CD8-positive, alpha-beta T cell (primary cell): ENCODE measurements at places on chromosomes 3 and 15.

GRCh38 chr3:26614006-26614685, 8.4 kb upstream of the LRRC3B start:
- DNase-seq = no peak

DNA sequence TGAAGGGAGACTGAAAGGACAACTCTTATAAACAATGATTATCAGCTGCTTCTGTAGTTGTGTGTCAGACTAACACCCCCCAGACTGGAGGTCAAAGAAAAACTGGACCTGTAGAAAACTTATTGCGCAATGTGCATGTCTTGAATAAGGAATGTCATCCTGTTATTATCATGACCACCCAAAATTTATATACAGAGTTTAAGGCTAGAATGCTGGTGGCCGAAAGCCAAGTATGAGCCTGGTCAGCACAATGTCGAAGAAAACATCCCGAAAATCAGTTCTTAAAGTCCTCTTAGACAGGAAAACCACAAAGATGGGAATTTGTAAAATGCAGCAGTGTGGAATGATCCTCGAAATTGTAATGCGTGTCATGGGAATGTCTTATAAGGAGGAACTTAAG, 29.3 kb downstream of the RFTN1 start:
- DNase-seq = no peak

- no peak for DNase-seq
These were observed 3.3 kb downstream of the C15orf61 start for GRCh38 chr15:67524235-67524634.

GRCh38 chr3:69282181-69282580, 103.7 kb downstream of the FRMD4B start:
- DNase-seq = peak; percentile 25

DNA sequence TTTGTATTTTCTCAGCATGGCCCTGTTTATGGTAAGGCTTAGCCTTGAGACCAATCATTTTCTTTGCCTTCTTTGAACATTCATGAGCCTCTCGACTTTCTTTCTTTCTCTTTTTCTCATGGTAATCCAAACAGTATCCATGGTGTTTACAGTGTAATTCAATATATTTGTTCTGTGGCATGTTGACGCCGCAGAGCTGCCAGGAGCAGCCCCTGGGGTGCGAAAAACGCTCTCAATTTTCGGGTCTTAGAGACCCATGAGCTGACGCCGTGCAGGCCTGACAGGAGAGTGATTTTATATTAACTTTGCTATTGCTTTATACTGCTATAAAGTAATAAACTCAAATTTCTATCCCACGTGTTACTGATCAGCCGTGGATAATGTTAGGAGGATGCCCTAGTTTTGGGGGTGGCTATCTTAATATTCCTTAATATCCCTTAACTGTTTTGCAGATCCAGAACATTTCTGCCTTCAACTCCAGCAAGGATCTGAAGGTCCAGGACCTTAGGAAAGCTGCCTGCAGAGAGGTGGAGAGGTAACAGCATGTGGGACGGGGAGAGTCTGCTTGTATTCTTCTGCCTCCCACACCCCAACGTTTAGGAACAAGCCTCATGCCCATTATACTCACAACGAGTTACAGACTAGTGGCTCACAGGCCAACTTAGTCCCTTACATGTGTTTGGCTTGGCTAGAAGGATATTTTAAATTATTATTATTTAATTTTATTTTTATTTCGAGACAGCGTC, 29.3 kb upstream of the MYO1E start:
- no peak for DNase-seq

- DNase-seq = no peak
These were observed 212.2 kb upstream of the LRRN1 start for GRCh38 chr3:3586843-3587646.

DNA sequence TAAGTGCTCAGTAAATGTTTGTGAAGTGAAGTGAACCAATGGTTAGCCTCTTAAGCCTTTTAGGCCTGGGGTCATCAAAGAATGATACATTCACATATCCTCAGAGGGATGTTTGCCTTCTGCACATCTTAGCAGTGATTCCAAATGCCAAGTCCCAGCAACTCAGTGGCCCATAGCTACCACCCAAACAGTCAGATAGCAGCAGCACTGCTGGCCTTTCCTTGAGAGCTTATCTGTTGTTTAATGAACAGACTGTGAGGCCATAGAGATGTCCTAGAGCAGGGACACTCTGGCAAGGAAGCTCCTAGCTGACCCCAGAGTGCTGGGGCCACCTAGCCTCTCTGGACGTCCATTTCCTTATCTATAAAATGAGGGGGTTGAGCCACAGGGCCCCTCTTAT, 86.8 kb downstream of the CYP19A1 start:
- DNase-seq = no peak

DNA sequence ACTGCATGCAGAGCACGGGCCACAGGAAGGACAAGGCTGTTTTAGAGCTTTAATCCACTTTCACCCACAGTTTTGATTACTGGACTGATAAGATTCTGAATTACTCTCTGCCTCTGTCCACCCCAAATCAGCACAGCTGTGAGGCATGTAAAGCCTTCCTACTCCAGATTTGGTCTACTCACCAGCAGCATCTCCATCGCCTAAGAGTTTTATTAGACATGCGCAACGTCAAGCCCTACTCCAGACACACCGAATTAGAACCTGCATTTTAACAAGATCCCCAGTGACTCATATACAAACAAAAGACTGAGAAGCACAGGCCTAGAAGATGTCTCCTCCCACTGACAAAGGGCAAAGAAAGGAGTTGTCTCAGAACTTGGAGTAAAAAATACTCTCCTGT, 221.2 kb downstream of the TUSC7 start:
- no peak for DNase-seq

DNA sequence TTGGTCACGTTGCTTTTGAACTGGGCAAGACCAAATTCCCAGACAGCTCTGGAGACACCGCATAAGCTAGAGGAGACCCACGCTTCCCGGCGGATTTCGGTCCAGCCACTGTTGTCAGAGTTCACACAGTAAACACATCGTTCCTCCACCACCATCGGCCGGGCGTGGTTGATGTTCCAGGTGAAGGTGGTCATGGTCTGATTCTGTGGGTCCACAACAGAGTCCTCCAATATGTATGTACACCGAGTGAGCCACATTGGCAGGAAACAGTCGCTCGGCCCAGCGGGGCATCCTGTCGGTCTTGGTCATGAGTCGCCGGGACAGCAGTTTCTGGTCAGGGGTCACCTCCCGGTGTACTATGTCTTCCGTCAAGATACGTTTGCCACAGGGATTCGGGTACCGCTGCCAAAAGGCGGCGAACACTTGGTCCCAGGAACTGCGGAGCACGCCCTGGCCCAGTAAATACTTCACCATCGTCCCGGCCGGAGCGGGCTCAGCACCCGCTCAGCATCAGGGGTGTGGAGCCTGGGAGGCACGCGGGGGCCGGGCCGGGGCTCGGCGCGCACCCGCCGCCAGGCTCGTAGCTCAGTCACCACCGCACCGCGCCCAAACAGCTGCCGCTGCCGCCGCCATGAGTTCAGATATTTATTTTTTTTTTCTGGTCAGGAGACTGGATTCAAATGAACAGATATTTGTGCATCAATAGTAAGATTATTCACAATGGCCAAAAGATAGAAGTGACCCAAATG, 36.7 kb upstream of the NANOGP8 start:
- no peak for DNase-seq

DNA sequence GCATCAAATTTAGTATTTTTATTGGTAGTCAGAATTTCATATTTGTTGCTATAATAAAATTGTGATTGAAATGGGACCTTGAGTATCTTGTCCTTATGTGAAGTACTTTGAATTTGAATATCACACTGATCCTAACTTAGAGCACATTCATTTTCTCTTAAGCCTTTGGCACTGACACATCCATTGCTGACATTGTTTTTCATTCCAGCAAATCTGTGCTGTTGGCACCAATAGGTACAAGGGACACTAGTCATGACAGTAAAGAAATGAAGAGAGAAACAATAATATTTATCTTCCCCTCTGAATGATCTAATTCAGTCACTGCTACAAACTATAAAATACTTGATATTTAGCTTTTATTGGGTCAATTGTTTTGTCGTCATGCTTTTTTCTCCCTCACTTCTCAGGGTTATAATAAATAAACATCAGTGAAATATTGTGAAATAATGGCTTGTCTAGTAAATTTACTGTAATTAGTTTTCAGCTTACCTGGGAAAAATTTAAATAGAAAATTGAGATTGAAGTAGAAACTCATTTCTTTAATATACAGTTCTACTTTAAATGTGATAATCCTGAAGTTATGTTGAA, 166.8 kb upstream of the MLF1 start:
- DNase-seq = no peak

GRCh38 chr3:186708983-186709679, 8.0 kb upstream of the KNG1 start:
- no peak for DNase-seq

- no peak for DNase-seq
These were observed 246.9 kb upstream of the TLE3 start for GRCh38 chr15:70344666-70345065.

DNA sequence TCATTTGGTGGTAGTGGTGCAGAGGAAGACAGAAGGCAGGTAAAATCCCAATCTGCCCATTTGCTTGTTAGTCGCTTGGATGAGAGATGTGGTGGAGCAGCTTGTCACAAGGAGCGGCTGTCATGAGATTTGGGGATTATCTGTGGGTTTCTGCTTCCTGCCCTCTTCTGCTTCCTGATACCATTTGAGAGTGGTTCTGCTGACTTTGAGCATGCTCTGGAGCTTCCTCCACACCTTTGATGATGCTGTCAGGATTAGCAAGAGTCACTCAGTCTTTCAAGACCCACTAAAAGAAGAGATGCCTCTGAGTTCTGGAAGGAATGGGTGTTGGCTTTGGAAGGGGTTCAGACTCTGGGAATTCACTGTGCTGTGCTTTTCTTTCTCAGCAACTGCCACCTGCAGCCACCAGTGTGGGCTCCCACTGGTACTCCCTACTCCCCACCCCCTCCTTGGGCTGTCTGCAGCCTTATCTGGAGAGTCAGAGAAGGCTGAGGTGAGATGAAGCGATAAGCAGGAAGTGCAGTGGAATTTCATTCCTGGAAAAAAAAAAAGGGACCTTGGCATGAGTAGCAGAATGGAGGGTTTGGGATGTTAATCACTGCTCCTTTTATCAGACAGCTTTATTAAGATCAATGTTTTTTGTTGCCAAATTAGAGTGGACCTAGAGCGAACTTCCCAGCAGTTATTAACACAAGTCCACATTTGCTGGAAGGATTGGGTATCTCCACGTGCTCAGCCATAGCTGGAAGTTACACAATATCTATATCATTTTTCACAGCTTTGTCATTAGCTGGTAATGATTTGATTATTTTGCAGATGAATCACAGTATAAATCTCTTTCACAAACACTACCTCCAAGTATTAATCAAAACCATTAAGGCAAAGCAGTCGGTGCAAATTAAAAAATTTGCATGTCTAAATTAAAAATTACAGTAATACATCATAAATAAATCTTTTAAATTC, 233.0 kb upstream of the SATB1 start:
- no peak for DNase-seq

GRCh38 chr15:75924576-75924975, 20.9 kb downstream of the FBXO22 start:
- no peak for DNase-seq

DNA sequence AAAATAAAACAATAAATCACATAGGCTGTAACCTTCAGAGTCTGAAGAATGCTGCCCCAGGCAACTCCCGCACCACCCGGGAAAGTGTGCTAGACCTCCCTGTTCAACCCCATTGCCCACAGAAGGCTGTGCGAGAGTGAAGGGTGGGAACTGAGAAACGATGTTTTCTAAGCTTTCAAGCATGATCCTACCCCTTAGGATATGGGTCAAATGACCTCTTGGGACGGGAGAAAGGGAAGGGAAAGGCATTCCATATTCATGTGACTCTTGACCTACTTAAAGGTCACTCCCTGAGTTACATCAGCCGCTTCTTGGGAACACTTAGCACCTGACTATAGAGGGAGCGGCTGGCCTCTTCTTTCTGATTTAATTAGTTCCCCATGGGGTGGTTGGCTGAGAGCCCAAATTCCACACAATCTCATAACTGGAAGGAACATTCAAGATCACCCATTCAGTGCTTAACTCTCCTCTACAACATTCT, 114.7 kb upstream of the SLC24A5 start:
- DNase-seq = no peak

DNA sequence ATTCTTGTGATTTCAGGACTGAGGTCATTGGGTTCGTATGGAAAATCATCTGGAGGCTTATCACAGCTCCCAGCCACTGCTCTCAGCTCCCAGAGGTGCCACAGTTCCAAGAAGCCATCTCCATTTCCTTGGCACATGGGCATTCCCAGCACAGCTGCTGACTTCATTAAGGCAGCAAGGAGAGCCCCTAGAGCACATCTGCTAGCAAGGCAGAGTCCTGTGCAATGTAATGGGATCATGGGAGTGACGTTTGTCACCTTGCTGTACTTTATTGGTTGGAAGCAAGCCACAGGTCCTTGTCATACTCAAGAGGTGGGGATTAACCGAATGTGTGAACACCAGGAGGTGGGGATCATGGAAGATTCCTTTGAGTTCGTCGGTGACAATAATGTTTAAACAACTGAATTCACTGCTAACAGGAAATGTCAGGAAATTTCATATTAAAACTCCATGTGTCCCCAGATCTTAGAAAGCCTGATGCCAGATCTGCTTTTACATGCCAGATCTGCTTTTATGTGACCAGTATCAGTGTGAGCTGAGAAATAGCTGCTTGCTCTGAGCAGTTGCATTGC, 148.8 kb downstream of the GABRG3 start:
- no peak for DNase-seq

- DNase-seq = no peak
These were observed 162.5 kb upstream of the SOX2 start for GRCh38 chr3:181549266-181549665.

GRCh38 chr3:79491029-79491641, 276.7 kb downstream of the ROBO1 start:
- DNase-seq = no peak

GRCh38 chr3:27025718-27026117, 343.5 kb downstream of the NEK10 start:
- DNase-seq = no peak

DNA sequence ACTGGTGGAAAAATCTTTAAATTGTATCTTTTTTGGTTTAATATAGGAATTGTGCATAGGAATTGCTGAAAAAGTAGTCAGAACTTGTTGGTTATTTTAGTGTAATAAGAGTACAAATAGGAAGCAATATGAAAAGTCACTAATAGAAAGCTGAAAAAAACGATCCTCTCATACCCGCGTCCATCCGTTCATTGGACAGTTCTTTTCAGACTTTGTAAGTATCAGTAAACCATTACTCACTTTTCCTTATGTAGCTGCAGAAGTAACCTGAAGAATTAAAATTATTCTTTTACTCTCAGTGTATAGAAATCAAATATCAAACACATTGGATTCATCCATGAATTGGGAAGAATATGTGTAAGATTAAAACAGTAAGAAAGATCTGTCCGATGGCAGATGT, 4.4 kb downstream of the FNDC3B start:
- DNase-seq = no peak

DNA sequence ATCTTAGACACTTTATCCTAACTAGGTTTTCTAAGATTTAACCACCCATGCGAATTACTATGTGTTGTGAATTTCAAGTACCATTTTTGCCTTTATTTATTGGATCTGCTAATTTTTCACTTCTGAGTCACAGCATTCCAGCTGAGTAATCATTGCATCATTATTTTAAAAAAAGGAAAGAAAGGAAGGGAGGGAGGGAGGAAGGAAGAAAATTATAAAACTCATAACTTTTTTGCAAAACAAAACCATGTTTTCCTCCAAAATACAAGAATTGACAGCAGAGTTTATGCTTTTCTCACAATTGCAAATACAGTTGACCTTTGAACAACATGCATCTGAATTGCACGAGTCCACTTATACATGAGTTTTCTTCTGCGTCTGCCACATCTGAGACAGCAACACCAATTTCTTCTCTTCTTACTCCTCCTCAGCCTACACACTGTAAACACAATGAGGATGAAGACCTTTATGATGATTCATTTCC, 651.4 kb upstream of the NECTIN3 start:
- DNase-seq = no peak
